ENCODE measurements at places on chromosomes 2 and 18.

DNA sequence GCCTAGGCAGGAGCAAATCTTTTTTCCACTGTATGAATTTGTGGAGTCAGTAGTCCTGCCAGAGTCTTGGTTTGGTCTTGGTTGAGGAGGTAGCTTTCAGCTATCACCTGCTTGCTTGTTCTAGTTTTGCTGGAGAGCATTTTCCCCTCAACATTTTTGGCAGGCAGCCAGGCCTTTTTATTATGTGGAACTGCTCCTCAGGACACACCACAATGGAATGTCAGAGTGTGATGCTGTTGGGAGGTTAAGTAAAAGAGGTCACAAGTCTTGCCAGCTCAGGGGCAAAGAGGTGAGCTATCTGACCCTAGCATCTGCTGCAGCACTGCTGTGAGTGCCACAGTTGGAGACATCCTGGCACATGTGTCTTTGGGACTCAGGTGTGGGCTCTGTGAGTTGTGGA lies 258.0 kb downstream of the CNTNAP5 start:
- DNase-seq = no peak

DNA sequence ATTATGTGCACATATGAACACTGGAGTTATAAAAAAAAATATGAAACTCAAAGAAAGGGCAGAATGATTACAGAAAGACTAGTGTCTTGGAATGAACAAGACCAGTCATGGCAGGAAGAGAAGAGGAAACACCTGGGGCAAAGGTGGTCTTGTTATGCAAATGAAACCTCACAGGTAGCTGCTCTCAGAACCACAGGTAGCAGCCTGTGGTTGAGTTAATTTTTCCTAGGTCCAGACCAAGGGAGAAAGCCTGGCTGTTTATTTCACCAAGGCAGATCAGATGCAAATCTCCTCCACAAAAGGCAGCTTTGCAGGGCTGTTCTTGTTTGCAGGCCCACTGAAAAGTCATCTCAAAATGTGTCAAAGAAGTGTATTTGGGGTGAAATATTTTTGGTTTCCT lies 785.8 kb downstream of the RNF144A start:
- DNase-seq = no peak

DNA sequence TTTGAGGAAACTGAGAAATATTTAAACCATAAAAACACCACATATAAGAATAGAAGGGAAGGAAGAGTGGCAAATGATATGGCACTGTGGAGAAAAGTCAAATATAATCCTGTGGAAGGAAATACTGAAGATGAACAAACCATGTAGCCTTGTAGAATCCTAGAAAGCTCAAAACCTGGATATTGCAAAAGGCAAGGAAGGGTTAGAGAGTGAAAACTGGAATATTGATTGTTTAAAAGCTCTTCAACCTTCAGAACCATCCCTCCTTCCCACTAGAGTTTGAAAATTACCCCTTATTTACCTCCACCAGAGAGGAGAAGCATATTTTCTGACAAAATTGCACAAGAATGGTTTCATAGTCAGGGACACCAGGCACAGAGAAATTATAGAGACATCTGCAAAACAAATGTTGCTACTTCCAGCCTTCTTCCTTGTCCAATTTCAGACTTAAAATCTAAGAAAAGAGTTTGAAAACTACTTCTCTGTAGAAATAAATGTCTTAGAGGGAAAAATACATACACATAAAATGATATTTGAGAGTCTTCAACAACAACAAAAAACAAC lies 48.0 kb downstream of the ANTXR1 start:
- DNase-seq = no peak

DNA sequence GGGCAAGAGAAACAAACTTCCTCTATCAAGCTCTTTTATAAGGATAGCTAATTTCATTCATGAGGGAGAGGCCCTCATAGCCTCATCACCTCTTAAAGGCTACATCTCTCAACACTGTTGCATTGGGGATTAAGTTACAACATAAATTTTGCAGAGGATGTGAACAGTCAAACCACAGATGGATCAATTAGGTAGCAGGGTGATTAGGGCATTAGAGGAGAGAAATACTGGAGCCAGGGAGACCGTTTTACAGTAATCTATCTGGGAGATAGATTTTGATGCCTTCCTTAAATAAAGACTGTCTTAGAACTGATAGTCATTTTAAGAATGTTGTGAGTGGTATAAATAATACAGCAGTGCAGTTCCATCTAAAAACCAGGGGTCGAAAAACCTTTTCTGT lies 258.9 kb downstream of the DCC start:
- no peak for DNase-seq

- no peak for DNase-seq
Measured at GRCh38 chr2:238640486-238640885, 207.4 kb upstream of the TWIST2 start.

DNA sequence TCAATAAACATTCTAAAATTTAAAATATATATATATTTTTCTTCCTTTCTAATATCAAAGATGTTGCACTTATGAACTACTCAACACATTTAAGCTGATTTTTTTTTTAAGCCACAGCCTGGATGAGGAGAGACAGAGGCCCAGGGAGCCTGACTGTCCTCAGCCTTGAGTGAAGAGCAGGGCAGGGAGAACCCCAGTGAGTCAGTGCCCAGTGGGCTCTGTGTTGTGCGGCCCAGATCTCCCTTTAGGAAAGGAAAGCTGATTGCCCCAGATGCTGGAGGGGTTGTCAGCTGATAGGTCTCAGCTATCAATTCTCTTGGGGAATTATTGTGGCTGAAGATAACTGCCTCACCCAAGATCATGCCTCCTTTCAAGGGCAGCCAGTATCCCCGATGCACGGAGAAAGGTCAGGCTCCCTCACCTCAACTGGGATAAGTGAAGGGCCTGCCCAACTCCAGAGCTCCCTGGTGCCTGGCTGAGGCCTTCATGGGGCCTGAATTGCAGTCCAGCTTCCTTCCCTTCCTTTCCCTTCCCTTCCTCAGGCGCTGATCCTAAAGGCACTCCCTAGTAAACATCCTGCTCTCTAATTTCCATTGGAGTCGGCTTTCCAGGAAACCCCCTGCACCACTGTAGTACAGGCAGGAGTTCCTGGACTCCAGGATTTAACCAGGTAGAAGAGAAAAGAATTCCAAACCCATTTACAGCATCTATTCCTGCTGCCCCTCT lies 106.9 kb upstream of the ATL2 start:
- DNase-seq = no peak

GRCh38 chr2:224716201-224716600 lies at the start of gene CCDC195:
Gene CCDC195 (minus strand): TSS chr2:224716365. CDS start chr2:224716365, 0 bp downstream.
- no peak for DNase-seq

- no peak for DNase-seq
Measured at GRCh38 chr2:45340318-45340717, 270.7 kb downstream of the SRBD1 start.

GRCh38 chr18:8036551-8036950 lies 469.4 kb downstream of the PTPRM start:
- DNase-seq = no peak

DNA sequence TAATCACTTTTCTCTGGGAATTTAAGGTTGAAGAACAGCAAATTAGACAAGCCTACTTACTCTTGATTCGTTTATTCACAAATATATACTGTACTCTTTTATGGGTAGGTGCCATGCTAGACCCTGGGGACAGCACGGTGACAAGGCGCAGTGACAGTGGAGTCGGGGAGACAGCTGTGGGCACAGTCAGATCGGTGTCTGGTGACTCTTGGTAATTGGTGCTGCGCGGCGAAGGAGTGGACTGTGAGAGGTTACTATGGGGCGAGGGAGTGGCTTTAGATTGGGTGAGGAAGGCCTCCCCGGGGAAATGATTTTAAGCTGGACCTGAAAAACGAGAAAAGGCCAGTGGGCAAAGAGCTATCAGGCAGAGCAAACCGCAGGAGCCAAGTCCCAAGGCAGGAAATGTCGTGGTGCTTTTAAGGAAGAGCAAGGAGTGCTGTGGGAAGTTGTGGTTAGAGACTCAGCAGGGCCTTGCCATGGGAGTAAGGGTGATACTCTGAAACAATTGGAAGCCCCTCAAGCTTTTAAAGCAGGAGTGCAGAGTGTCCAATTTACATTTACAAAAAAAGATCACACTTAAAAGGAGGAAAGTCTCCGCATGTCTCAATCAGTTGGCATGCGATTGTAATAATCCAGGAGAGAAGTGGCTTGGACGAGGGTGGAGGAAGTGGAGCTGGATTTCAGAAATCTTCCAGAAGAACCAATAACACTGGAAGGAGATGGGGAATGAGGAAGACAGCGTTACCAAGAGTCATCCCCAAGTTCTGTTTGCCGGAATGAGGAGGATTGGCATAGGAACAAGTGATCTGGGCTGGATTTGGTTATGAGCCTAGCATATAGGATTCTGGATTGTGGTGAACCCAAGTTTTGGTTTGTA lies 36.1 kb upstream of the TXNDC2 start:
- no peak for DNase-seq

- no peak for DNase-seq
Measured at GRCh38 chr2:241851325-241852115, 7.2 kb downstream of the PDCD1 start.

DNA sequence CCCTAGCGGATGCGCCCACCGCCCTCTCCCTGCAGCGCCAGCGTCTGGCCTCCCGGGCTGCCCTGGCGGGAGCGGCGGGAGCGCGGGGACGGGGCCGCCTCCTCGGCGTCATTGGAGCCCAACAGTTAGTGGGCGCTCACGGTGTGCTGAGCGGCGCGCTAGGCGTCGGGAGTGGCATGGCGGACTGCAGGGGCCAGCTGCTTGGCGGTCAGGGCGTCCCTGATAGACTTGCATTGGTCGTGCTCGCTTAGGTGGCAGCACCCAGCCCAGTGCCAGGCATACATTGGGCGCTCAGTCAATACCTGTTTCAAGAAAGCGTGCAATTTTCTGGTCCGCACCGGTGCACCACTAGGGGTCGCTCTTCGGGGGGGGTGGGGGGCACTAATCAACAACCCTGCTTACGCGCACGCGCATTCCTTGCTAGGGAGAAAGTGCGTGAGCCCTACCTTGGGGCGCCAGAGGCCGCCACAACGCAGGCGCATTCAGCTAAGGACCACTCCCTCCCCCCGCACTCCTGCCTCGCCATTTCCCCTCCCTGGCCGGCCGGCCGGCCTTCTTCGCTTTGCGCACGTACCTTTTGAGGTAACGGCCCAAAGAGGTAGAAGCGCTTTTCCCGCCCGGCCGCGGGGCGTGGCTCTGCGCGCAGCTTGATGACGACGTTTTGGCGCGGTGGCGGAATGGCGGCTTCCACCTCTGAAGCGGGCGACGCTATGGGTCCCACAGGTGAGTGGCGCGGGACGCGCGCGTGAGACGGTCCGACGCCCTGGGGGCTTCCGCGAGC lies 411 bp upstream of the MZT2A start:
- peak; percentile 92 for DNase-seq

Data from stimulated activated CD4-positive, alpha-beta T cell treated with anti-CD3 and anti-CD28 coated beads, Interleukin-15, amount 100 ng/mL, for 1 hour (primary cell).